ENCODE measurements at places on chromosomes 16 and 17. TPM values are rescaled to one million over a fixed set of nuclear protein-coding genes. Genes with fewer than 3 reads are reported as not detected.

The TNFSF12 gene
- total RNA-seq, result 12.5 TPM

The TP53TG3F gene
- total RNA-seq, result not detected

The OVCA2 gene
- total RNA-seq, result 84.4 TPM

The TUBD1 gene
- 17.2 TPM for total RNA-seq

The SOX8 gene
- total RNA-seq, result 1.5 TPM

The CCL22 gene
- not detected for total RNA-seq

The TRPV3 gene
- total RNA-seq, result 0.37 TPM

The TEKT1 gene
- total RNA-seq, result not detected

The CSH1 gene
- not detected for total RNA-seq
